ENCODE measurements at places on chromosomes 3 and 15. TPM values are rescaled to one million over a fixed set of nuclear protein-coding genes. Genes with fewer than 3 reads are reported as not detected.

GRCh38 chr3:10265833-10266232 is 17.6 kb downstream of the TATDN2 start:
- H3K4me3 ChIP-seq = no peak overlapping the region
- no peak for DNase-seq
- H3K27ac ChIP-seq = no peak overlapping the region

DNA sequence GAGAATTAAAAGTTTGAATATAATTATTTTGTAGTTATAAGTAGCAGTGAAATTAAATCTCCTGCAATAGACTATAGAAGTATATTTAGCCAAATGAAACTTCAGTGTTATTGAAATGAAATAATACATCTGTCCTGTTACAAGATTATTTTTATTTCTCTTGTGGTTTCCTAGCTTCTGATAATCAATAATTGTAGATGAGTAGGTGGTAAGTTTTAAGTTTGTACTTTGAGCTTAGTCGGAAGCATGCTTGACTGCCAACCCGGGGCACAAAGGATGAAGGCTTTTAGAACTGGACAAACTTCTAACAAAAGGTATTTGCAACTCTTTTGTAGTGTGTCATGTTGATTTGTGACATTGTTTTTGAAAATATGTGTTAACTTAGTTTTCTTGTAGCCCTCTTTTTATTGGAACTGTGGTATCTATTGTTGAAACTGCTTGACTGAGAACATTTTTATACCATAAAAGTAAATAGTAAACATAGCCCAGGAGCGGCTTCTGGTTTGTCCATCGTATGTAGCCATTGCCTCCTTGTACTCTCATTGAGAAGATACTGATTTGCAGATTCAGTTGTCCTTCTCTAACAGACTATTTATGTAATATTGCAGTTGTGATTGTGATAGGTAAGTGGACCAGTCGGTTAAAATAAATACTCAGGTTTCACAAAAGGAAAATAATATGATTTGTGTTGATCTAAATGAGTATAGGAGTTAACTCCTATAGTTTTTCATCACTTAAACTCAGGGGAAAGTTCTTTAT is 2.9 kb downstream of the CTNNB1 start:
- no peaks in the 10 kb centered on the region for H3K36me3 ChIP-seq
- DNase-seq = no peak
- H3K27me3 ChIP-seq = no peaks in the 10 kb centered on the region
- H3K4me1 ChIP-seq = peaks cover 83% of the 10 kb centered on the region
- peak overlapping the region; percentile 95 for H3K27ac ChIP-seq

- no peak overlapping the region for H3K27ac ChIP-seq
- H3K4me3 ChIP-seq = no peak overlapping the region
- H3K4me1 ChIP-seq = peaks cover 16% of the 10 kb centered on the region
- H3K27me3 ChIP-seq = peaks cover 12% of the 10 kb centered on the region
These were observed 396.3 kb upstream of the PROK2 start for GRCh38 chr3:72181251-72181650.

- H3K36me3 ChIP-seq = no peaks in the 10 kb centered on the region
- no peaks in the 10 kb centered on the region for H3K27me3 ChIP-seq
- peaks cover 13% of the 10 kb centered on the region for H3K4me1 ChIP-seq
These were observed 68.5 kb downstream of the ITPR1 start for GRCh38 chr3:4561661-4562060.

GRCh38 chr3:85801955-85802354 is 843.2 kb downstream of the CADM2 start:
- H3K27me3 ChIP-seq = no peaks in the 10 kb centered on the region
- no peak overlapping the region for H3K27ac ChIP-seq
- DNase-seq = no peak
- no peaks in the 10 kb centered on the region for H3K36me3 ChIP-seq
- no peaks in the 10 kb centered on the region for H3K4me1 ChIP-seq

FBLN2 gene
- 56.7 TPM for total RNA-seq

FSTL1 gene
- 243 TPM for total RNA-seq

MORC1 gene
- not detected for total RNA-seq

Data from left ventricle myocardium inferior (tissue), 1 donor.